ENCODE measurements at places on chromosomes 7 and 10. TPM values are rescaled to one million over a fixed set of nuclear protein-coding genes. Genes with fewer than 3 reads are reported as not detected.
A peak's percentile ranks its signal among the peaks of the same experiment; 100 is the strongest.

GRCh38 chr10:102763037-102763607 is 19.4 kb downstream of the WBP1L start:
- no peak for DNase-seq

GRCh38 chr10:19209319-19209718 is 160.7 kb downstream of the MALRD1 start:
- no peak for DNase-seq

- DNase-seq, result no peak
Observed at GRCh38 chr10:79029478-79030390, 39.0 kb upstream of the ZMIZ1 start.

The ZCWPW1 gene
- total RNA-seq, result 7.8 TPM

- no peak for DNase-seq
Observed at GRCh38 chr10:33388382-33388781, 53.9 kb upstream of the NRP1 start.

The C10orf53 gene
- not detected for total RNA-seq

The FAM25C gene
- total RNA-seq, result not detected

GRCh38 chr7:150740053-150740452 is 2.8 kb downstream of the GIMAP5 start:
- DNase-seq, result no peak

DNA sequence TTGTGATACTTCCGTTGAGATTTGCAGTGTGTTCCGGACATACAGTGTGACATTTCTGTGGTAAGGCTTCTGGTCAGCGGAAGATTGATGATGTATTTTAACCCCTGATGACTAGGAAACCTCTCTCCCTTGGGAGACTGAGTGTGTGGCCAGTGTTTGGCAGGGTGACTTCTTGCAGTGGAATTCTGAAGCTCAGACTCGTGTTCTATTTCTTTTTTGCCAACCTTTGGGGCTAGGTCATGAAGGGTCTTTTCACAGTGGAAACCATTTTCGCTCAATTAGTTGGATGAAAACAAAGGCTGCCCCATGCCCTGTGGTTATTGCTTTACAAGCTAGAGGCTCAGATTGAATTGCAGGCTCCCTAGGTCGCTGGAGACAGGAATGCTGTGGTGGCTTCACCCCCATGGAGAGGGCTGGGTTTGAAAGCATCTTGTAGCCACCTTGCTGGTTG is 288.9 kb downstream of the BBS9 start:
- no peak for DNase-seq

DNA sequence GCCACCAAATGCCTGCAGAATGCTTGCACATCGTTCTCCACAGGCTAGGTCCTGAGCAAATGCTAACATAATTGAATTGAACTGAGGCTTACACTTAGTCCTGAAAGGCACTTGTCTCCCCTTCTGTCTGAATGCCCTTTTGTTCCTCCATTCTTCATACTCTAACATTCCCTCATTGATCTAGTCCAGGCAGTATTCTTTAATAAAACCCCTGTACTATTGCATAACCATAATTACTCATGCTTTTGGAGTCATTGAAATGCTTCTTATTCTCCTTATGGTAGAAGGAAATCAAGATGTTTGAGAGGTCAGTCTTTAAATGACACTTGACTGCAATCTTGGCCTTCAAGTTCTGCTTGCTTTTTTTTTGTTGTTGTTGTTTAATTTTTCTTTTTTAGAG is 7.1 kb downstream of the PI4K2A start:
- DNase-seq, result no peak

GRCh38 chr10:16986082-16986405 is 143.6 kb downstream of the CUBN start:
- DNase-seq, result no peak

DNA sequence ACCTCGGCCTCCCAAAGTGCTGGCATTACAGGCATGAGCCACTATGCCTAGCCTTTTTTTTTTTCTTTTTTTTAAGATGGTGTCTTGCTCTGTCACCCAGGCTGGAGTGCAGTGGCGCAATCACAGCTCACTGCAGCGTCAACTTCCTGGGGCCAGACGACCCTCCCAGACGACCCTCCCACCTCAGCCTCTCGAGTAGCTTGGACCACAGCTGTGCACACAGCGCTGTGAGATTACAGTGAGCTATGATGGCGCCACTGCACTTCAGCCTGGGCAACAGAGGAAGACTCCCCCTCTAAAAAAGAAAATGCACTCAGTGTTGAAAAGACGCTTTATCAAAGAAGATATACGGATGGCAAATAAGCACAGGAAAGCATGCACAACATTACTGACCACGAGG is 16.5 kb upstream of the WIPI2 start:
- DNase-seq, result no peak

- DNase-seq, result no peak
Observed at GRCh38 chr7:108611268-108611667, 41.6 kb downstream of the DNAJB9 start.

DNA sequence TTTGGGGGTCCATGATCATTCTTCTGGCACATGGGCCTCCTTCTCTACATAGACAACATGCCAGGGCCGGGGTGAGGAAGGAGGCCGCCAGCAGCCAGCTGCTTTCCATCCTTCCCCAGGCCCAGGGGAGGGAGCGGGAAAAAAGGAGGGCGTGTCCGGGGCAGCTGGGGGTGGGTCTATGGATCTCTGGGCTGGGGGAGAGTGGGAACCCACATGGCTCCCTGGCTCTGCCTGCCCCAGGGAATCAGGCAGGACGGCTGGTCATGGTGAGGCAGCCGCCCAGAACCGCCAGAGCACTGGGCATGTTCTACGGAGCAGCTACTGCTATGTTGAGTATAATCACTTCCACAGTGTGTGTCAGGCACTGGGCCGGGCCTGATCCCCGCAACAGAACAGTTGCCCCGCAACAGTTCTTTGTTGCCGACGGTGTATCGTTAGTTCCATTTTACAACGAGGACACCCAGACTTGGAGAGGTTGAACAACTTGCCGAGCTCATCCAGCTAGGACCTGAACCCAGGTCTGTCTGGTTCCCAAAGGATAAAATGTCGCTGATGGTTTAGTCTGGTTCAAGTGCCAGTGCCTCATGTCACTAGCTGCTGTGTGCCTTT is 6.4 kb upstream of the IRF5 start:
- DNase-seq, result no peak

The EFCAB10 gene
- not detected for total RNA-seq

GRCh38 chr7:25392588-25393338 is 164.5 kb upstream of the NPVF start:
- DNase-seq, result no peak

- DNase-seq, result no peak
Observed at GRCh38 chr10:80497187-80498077, 40.3 kb upstream of the SH2D4B start.

The DNTT gene
- total RNA-seq, result not detected

GRCh38 chr7:105245398-105246114 is 143.2 kb downstream of the SRPK2 start:
- no peak for DNase-seq

The CREB3L2 gene
- total RNA-seq, result 54.6 TPM

GRCh38 chr10:7412237-7412927 is 1.5 kb upstream of the SFMBT2 start:
- peak; percentile 26 for DNase-seq

The LIPM gene
- total RNA-seq, result not detected

The LRRC4 gene
- 0.79 TPM for total RNA-seq

- no peak for DNase-seq
Observed at GRCh38 chr7:25876092-25876491, 275.9 kb upstream of the NFE2L3 start.

- no peak for DNase-seq
Observed at GRCh38 chr7:88092676-88092999, 127.2 kb downstream of the SRI start.

GRCh38 chr7:139591550-139592195 is 68.2 kb downstream of the CLEC2L start:
- DNase-seq, result no peak

The COMTD1 gene
- 25.1 TPM for total RNA-seq

The TNS3 gene
- 2.9 TPM for total RNA-seq
